ENCODE measurements at places on chromosomes 13 and 19.

DNA sequence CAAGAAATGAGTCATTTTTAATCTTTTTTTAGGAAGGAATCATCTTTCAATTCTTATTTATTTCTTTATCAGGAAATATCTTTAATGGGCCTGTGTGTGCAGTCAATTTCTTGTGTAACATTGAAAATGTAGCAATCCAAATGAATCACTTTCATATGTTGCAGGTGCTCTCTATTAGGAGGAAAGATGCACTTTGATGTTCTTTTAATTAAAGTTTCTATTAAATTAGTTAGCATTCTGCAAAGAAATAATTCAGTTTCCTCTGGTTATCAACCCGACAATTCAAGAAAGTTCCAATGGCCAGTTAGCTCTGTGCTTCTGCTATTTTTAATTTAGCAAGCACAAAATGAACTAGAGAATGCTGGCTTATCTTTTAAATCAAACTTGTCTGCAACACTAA is 212.0 kb downstream of the PCDH17 start:
- no peaks in the 10 kb centered on the region for H3K4me1 ChIP-seq
- no peak for DNase-seq
- H3K27ac ChIP-seq: no peak overlapping the region
- H3K36me3 ChIP-seq: no peaks in the 10 kb centered on the region
- H3K27me3 ChIP-seq: no peaks in the 10 kb centered on the region
- H3K4me3 ChIP-seq: no peak overlapping the region

GRCh38 chr19:41144403-41144802 is 30.2 kb downstream of the CYP2F1 start:
- no peaks in the 10 kb centered on the region for H3K36me3 ChIP-seq
- peaks cover 17% of the 10 kb centered on the region for H3K27me3 ChIP-seq
- no peak overlapping the region for H3K27ac ChIP-seq
- H3K4me3 ChIP-seq: no peak overlapping the region
- no peaks in the 10 kb centered on the region for H3K4me1 ChIP-seq
- DNase-seq: peak; percentile 89

- peaks cover 24% of the 10 kb centered on the region for H3K27me3 ChIP-seq
- H3K36me3 ChIP-seq: no peaks in the 10 kb centered on the region
- no peak within 1 kb of the TSS for H3K27ac ChIP-seq
- H3K4me3 ChIP-seq: no peak within 1 kb of the TSS
These were observed at the start of gene PMIS2 for GRCh38 chr19:35585848-35586247. Gene PMIS2 (plus strand): TSS chr19:35586173. CDS start chr19:35586260, 87 bp downstream.

GRCh38 chr19:5996623-5997320 is 18.8 kb upstream of the RANBP3 start:
- DNase-seq: no peak
- H3K27ac ChIP-seq: no peak overlapping the region
- H3K4me3 ChIP-seq: no peak overlapping the region
- H3K4me1 ChIP-seq: peaks cover 18% of the 10 kb centered on the region

DNA sequence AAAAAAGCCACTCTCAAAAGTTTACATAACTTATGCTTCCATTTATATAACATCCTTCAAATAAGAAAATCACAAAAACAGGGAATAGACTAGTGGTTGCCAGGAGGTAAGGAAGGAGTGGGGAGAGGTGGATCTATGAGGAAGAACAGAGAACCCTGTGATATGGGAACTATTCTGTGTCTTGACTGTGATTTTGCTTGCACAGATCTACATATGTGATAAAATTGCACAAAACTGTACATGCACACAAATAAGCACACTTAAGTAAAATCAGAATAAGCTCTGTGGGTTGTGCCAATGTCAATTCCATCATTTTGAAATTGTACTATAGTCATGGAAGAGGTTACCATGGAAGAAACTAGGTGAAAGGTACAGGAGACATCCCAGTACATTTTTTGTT is 121.6 kb upstream of the SGCG start:
- H3K4me1 ChIP-seq: no peaks in the 10 kb centered on the region
- no peak overlapping the region for H3K27ac ChIP-seq
- no peaks in the 10 kb centered on the region for H3K27me3 ChIP-seq
- DNase-seq: no peak
- no peak overlapping the region for H3K4me3 ChIP-seq

Measured in osteocyte (in vitro differentiated cells).